Activated CD4-positive, alpha-beta T cell treated with anti-CD3 and anti-CD28 coated beads for 1 hour (primary cell): ENCODE measurements at places on chromosomes 5 and 9.

- DNase-seq: no peak
These were observed 179.1 kb upstream of the SLC24A2 start for GRCh38 chr9:19967888-19968459.

- no peak for DNase-seq
These were observed 45.9 kb upstream of the SHB start for GRCh38 chr9:38114905-38115304.

DNA sequence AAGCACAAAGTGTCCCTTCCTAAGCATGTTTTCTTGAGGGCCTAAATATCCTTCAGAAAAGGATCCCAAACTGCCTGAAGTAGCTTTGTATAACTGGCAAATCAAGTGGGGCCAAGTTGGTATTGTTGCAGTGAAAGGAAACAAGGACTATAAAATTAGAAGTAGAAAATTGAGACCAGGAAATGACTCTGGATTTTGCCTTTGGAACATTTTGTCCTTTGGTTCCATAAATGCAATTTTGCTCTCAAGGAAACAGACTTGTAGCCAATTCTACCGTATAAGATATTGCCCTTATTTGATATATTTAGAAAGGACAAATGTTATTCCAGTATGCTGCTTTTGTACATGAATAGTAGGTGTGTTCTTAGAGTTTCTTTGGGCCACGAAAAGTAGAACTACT is 34.4 kb downstream of the RABGAP1 start:
- no peak for DNase-seq

DNA sequence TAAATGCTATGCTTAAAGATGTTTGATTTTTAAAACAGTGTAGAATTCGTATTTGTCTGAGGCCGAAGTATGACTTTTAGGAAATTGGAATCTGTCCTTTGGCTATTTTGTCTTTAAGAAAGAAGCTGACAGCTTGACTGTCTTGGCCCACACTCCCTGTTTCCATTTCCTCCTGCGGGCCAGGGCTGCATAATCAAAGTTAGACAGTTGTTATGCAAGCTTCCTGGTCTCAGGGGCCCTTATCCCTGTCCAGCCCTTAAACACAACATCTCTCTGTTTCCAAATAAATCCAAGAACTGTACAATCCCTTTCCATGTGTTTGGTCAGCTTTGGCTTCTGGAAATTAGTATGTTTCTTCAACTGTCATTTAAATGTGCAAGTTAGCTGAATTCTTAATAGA is 54.6 kb upstream of the ECM2 start:
- DNase-seq: no peak

DNA sequence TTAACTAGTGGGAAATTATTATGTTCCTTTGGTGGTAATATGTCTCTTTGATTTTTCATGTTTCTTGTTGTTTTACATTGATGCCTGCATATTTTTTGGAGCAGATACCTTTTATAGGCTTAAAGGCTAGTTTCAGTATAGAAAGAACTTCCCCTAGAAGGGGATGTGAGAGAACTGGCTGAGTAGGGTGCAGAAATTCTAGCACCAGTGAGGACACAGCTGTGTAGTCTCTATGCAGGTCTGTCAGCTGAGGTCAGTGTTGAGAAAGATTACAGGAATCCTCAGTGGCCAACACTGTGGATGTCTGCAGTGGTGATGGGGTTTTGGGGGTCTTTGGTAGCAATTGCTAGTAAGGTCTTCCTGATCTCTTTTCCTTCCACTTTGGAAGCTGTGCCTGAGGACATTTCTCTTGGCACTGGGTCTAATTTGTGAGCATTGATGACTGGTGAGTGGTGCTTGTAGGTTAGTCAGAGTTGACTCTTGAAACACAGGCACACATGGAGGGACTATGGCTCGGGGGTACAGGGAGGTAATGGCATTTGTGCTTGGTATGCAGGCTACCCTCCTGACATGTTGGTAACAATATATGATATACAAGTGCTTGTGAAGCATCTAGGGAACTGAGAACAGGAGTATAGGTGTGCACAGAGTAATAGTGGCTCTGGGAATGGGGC is 221.4 kb downstream of the SPATA31D1 start:
- no peak for DNase-seq

GRCh38 chr5:132677191-132677590 is 3.4 kb downstream of the IL4 start:
- no peak for DNase-seq

DNA sequence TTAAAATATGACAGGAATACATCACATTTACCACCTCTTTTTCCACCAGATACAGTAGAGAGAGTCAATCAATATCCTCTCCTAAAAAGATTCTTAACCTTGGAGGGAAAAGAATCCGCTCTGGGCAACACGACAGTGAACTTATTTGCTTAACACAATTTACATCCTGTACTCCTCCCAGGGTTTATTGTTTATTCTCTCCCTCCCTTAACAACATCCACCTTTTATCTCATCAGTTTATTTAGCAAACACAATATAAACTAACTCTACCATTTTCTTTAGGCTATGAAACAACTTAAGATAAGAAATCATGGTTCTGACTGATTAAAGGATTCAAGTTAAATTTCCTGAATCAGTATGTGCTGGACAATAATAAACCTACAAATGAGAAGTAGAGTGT is 50.9 kb downstream of the CERT1 start:
- no peak for DNase-seq

DNA sequence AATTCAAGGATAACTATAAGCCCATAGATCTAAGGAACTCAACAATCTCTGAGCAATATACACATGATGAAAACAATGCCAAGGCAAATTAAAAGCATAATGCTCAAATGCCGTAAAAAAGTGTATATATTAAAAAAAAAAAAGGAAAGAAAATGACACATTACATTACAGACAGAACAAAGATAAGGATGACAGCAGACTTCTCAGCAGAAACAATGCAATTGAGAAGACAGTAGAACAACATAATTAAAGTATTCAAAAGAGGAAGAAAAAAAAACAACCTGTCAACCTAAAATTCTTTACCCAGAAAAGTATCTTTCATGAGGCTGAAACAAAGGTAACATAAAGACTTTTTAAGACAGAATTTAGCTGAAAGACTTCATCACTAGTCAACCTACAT is 591.7 kb downstream of the ZNF608 start:
- DNase-seq: no peak

DNA sequence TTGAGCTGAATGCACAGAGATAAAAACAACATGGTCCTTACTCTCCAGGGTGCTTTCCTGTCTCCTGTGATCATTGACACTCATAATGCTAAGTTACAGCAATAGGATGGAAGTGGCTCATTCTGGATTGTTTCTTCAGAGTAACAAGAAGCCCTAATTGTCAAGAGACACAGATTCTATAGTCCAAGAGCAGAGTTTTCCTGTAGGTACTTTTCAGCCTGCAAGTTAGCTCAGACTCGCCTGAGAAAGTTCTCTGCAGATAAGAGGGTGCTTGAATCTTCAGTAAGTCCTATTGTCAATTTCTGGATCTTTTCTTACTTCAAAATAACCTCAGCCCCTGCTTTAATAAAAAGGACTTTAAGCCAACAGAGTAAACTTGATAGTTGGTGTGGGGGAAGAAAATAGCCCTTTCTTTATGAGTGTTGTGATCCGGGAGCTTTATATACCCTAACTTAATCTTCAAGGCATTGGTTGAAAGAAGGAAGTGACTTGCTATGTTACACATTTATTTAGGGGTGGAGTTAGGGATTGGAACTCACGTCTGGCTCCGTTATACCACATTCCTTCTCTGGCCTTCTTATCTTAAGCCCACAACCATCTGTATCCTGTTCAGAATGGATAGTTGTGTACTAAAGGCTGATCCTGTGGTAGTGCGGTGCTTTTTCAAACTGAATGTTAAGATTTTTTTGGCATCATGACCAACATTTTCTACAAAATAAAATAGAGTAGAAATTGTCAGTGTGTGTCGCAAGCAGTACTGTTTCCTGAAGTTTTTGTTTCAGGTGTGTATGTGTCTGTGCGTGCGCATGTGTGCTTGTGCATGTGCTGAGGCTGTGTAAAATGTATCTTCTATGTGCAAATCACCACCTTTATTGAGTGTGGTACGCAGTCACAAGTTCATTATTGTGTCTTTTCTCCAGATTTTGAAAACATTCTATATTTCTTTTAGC is 173.9 kb downstream of the WDR70 start:
- no peak for DNase-seq

DNA sequence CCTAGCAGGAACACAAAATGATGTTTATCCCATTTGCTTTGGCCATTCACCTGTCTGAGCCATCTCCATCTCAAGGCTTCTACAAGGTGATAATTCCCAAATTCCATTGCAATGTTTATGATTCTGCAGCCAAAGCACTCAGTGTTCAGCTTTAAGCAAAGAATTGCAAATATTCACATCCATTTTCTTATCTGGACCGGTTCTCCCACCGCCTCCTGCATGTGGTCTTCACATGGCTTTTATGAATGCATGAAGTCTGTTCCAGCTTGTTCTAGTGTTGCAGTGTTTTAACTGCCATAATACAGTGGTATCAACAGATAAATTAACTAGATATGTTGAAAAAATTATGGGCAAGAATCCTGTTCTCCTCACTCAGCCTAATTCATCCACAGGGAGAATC is 443.0 kb upstream of the KLF4 start:
- DNase-seq: no peak

DNA sequence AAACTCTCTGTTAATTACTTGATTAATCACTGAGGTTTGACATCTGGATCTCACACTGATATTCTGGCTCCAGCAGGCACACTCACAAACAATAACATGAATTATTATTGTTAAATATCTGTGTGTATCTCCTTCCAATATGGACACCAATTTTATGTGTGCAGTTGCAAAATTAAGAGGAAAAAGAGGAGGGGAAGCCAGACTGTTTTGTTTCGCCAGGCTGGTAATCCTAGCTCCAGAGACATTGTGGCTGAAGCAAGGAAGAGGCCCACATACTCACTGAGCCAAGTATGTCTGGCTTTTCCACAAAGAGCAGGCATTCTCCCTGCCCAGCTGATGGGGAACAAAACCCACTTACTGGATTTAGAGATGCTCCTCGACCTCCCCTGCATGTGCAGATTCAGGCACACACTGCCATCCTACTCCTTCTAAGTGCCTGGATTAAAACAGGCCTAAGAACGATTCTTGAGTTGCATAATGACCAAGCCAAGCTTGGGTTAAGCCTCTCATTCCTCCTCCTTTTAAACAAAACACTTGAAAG is 181.9 kb downstream of the ESM1 start:
- DNase-seq: no peak

DNA sequence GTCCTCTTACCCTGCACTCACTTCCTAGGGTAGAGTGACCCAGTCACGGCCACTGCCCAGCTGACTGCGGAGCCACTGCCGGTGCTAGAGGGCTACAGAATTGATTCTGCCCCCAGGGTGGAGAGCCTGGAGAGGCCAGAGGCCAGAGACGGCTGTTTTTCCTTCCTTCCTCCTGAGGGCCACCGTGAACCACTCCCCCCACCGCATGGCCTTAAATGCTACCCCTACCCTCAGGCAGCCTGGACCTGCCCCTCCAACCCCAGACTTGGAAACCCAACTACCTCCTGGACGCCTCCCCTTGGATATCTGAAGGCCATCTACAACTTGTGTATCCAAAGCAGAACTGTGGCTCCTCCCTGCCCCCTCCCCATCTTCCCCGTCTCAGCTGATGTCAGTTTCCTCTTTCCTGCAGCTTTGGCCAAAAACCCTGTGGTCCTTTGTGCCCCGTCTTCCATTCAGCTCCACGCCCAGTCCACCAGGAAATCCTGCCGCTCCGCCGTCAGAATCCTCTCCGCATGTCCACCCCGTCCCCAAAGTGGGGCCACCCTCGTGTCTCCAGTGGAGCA is 16.3 kb downstream of the SH2D3C start:
- DNase-seq: no peak

GRCh38 chr5:16574789-16575721 is 41.7 kb downstream of the RETREG1 start:
- no peak for DNase-seq

DNA sequence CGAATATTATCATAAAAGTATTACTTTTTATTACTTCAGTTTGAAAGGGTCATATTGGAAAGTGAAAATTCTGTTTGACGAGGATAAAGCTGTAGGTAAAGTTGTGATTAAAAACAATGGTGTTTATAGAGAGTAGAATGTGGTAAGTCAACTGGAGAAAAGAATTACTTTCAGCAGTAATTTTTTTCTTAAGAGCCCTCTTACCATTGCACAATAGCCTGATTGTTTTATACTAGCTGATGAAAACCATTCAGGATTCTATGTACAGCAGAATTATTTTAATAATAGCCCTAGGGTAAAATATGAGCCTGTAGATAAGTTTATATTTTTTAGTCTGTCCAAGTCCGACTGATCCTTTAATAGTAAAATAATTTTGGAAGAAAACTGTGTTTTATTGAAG is 16.6 kb downstream of the CDC42SE2 start:
- no peak for DNase-seq

- no peak for DNase-seq
These were observed 610.8 kb downstream of the PDE4D start for GRCh38 chr5:59282726-59283125.

DNA sequence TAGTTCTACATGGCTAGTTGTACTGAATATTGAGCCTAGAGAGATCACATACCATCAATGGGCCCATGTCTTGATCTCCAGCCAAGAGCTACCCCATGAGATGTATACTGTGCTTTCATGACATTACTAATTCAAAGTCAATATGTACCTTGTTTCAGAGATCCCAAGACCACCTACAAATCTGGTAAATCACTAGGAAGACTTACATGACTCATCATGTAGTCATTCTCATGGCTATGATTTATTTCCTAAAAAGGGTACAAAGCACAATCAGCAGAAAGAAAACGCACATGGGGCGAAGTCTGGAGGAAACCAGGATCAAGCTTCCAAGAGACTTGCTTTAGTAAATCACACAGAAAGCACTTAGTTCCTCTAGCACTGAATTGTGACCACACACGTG is 103.0 kb downstream of the PCSK5 start:
- DNase-seq: no peak

DNA sequence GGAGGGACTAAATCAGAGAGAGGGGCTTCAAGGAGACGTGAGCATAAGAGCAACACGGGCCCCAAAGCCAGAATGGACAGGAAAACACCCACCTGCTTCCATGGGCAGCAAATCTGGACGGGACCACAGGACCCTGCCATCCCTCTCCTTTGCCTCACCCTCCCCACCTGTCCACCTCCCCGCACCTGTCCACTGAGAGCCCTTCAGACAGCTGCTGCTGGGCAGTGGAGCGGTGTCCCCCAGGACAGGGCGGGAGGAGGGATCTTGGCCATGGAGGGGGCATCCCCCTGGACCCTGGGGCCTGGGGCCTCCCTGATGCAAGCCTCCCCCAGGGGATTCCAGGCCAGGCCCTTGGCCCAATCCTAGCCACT is 2.6 kb downstream of the CCDC183 start:
- no peak for DNase-seq

- DNase-seq: no peak
These were observed 80.0 kb upstream of the LRRTM2 start for GRCh38 chr5:138955013-138955660.

DNA sequence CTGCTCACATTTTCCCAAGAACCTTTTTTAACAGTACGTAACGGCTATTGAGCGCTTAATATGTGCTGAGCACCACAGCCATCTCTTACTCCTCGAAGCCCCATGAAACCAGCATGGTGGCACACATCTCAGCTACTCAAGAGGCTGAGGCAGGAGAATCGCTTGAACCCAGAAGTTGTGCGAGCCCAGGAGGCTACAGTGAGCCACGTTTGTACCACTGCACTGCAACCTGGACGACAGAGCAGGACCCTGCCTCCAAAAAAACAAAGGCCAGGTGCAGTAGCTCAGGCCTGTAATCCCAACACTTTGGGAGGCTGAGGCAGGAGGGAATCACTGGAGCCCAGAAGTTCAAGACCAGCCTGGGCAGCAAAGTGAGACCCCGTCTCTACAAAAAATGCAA is 28.2 kb downstream of the AQP7 start:
- no peak for DNase-seq

- DNase-seq: no peak
These were observed 6.2 kb upstream of the CKMT2 start for GRCh38 chr5:81226949-81227348.

- no peak for DNase-seq
These were observed 82.8 kb downstream of the CRB2 start for GRCh38 chr9:123438821-123439220.
